ENCODE measurements at places on chromosomes 16 and 17.

DNA sequence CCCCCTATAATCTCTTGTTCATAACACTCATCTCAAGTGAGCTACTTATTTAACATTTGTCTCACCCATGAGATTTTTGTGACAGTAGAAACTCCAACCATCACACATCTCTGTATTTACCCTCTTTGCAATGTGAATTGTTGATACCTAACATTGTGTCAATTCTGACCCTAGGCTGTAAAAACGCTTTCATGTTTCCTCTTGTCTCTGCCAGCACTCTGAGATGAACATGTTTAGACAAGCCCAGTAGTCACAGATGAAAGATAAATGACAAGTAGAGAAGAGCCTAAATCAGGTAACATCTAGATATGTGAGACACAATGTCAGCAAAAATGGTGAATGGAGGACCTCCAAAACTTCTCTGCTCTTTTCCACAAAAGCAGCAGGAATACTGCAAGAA, 1254.5 kb upstream of the GOT2 start:
- no peak for DNase-seq

DNA sequence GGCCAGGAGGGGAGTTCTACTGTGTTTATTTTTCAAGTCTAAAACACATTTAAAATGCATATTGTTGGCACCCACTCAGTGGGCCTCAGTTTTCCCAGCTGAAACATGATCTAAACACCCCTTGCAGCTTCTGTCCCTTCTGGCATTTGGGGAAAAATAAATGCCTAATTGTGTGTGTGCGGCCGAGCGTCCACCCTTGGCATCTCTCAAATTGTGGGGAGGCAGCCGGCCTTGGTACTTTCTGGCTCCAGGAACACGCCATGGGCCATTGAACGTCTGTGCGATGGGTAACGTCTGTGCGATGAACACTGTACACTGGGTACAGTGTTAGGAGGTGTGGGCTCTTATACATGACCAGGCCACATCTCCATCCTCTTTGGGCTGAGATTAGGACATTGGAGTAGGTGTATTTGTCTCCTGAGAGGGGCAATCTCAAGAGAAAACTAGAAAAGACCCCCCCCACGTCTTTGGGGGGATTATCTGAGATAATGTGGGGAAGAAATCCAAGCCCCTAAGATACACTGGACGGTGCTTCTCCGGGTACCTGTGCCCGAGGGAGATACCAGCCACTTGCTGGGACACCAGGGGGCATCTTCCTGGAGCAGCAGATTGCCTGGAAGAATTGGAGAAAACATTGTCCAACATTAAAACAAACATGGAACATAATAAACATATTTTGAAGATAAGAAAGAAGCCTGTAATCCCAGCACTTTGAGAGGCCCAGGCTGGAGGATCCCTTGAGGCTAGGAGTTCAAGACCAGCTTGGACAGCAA, 54.9 kb downstream of the RAB11FIP4 start:
- DNase-seq, result no peak

DNA sequence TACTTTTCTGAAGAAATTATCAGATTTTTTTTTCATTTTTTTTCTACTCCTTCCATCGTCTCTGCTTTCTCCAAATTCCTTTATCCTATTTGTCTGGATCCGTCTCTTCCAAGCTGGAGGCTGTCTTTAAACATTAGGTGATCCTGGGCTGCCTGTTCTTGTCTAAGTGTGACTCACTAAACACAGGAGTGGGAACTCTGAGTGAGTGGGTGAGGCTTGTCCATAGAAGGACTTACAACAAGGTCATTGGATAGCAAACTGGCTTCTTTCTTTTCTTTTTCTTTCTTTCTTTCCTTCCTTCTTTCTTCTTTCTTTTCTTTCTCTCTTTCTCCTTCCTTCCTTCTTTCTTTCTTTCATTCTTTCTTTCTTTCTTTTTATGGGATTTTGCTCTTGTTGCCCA, 18.2 kb downstream of the ALOX15 start:
- DNase-seq, result no peak

DNA sequence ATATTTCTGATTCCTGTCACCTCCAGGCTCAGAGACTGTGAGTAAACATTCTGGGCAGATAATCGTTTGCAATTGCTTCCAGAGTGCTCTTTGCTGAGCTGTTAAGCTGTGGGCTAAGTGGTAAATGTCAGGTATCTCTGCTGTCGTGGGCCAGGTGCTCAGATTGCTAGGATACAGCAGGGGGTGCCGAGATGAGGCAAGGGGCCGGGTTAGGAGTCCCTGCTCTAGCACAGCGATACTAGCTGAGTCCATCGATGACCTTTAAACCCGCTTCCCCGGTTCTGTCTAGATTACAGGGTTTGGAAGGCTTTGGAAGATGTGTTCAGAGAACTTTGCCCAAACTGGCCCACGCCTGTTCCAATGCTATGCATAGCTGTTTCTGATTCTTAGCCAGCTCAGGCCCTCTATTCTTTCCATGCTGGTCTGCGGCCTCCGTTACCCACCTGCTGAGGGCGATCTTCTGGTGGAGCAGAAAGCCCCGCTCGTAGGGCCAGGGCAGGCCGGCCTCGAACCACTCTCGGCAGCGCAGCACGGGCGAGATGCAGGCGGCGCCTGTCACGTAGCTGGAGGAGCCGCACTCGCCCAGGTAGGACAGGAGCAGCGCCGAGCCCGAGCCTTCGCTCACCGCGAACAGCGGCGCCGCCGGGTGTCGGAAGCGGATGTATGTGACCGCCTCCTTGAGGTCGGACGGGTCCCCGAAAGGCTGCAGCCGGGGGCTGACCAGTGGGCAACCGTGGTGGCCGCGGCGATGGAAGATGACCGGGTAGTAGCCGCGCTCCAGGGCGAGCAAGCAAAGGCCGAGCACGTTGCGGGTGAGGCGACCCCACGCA, 979 bp downstream of the ABHD15 start:
- DNase-seq, result no peak

DNA sequence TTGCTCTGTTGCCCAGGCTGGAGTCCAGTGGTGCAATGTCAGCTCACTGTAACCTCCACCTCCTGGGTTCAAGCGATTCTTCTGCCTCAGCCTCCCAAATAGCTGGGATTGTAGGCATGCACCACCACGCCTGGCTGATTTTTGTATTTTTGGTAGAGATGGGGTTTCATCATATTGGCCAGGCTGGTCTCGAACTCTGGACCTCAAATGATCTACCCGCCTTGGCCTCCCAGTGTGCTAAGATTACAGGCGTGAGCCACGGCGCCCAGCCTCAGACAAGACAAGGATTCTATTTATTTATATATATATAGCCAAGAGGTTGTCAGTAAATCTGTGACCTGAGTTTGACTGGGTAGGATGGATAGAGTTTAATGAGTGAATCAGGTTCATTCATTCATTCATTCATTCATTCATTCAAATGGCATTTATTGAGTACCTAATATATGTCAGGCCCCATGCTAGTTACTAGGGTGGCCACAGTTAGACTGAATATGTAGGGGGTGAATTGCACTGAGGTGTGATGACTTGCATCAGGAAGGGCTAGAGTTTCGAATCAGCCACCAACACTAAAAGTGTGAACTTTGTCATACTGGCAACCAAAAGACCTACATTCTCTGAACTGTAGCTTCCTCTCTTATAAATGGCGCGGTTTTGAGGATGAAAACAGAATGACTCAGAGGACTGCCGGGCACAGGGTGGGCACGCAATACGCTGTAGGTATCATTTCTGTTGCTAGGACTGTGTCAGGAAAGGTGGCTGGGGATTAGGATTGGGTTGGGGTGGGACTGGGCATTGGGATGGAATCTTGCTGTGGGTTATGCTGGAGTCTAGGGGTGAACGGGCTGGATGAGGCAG, 37.8 kb downstream of the ITGAE start:
- DNase-seq, result no peak

DNA sequence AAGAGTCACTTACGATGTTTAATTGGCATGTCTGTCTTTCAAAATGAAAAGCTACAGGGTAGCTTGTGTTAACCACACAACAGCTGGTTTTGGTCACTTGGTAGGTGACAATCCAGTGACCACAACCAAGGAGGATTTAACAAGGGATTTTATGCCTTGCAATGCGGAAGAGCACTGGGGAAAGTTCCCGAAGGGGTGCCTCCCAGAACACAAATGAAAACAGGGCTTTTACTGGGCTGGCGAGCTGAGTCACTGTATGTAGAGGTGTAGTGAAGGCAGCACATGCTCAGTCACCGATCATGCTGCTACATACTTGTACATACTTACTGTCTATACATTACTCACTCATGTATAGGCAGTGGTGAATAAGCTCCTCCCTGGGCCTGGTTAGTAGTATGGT, 483.5 kb downstream of the CDH13 start:
- no peak for DNase-seq

DNA sequence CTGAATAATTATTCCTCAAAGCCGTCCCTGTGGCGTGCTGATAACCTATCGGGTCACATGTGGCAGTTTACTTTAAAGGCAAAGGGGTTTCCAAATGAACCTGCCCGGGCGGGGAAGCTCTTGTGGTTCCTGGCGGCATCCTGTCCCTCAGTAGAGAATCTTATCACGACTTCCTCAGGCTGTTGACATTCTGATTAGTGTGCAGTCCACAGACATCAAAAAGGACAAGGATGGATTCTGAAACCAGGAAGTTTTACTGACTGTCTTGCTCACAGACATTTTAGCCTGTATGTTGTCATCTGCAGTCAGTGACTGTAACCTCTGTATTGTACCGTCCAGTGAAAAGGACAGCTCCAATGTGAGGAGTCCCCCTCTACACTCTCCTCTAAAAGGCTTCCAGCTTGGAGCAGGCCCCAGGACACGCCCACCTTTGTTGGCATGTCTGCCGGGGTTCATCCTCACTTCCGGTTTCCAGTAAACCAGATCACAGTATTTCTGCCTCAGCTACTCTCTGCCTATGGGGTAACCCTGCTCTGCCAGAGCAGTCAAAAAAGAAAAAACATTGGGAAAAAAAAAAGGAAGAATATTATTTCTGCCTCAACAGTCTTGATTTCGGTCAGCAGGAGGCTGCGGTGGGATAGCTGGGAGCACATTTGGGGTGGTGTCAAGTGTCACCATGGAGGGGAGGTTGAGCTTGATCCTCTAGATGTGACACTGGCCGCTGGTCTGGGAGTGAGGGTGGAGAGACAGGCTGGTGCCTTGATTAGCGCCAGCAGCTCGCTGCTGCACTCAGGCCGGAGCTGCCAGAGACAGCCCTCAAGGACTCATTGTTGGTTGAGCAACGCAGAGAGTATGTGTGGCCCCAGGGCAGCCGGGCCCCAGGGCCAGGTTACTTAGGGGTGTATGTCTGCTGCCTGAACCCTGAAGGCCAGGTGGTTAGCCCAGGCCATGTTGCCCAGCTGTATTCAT, 89.0 kb upstream of the DNAH17 start:
- DNase-seq, result peak; percentile 22

DNA sequence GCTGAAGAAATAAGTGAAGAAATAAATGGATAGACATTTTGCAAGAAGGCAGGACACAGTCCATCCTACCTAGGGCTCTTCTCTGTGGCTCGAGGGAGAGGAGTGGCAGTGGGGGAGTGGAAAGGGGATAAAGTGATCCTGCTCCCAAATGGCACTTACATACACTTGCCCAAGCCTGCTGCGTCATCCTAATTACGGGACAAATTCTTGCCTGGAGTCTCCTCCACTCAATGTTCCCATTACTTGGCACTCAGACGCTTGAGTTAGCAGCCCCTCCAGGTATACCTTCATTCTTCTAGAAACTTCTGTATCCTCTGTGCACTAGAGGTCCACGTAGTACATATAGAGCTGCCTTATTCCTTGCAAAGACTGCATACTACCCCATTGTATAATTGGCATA, 15.7 kb upstream of the MAP3K14 start:
- no peak for DNase-seq

DNA sequence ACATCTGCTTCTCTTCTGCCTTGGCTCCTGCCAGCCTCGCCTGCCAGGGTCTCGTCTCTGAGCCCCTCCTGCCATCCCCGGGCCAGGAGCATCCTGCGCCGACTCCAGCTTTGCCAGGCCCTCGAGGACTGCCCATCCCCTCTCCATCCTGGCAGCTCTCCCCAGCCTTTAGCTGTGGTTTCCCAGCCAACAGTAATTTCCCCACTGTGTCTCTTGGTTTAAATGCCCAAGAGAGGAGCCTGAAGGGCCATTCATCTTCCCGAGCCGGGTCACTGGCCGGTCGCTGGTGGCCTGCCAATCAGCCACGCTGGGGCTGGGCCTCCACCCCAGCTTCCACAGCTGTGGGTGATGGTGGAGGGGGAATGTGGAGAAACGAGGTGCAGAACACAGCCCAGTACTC, 47.8 kb downstream of the MRC2 start:
- no peak for DNase-seq

GRCh38 chr16:19700319-19700781, 17.7 kb downstream of the KNOP1 start:
- no peak for DNase-seq

DNA sequence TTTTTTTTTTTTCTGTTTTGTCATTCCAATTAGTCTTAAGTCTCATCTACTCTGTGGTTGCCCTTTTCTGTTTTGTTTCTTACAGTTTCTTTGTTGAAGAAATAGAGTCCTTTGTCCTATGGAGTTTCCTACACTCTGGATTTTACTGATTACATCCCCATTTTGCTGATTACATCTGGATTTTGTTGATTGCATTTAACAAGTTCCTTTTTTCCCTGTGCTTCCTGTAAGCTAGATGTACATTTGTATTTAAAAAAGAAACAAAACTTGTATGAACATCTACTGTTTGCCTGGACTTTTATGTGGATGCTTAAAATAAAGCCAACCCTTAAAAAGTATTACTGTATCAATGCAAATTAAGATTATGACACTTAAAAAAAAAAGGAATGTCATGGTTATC, 147.6 kb downstream of the CHD9 start:
- DNase-seq, result no peak

DNA sequence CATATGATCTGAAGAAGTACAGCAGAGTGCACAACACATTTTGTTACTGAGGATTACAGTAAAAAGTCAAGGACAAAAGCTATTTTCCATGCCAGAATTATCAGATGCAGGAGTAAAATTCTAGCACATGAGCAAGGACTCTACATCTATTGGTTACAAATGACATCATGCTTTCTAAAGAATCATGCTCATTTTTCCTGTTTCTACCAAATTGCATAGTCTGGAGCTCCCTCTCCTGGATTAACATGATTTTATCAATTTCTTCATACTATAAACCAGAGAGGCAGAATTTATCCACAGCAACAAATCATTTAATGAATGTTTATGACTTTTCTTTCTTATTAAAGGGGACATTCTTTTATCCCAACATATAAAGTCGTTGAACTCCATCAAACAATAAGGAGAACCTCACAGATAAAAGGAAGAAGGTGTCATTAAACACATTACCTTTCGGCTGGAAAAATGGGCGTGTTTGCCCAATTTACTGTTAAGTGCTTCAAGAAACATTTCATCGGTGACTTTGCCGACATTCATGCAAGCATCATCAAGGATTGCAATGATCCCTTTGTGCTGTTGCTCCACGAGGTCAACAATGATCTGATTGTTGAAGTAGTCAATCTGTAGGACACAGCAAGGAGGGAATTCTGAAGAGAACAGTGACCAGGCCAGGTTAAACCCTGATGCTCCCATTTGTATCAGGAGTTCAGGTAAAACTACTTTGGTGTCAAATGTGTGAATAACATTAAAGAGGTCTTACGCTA, 121.7 kb downstream of the MYO1D start:
- no peak for DNase-seq
